NCI-H82 (cell line): ENCODE measurements at places on chromosomes 2 and 18.

GRCh38 chr2:191155608-191156071, 4.8 kb upstream of the STAT4 start:
- DNase-seq: peak; percentile 92

DNA sequence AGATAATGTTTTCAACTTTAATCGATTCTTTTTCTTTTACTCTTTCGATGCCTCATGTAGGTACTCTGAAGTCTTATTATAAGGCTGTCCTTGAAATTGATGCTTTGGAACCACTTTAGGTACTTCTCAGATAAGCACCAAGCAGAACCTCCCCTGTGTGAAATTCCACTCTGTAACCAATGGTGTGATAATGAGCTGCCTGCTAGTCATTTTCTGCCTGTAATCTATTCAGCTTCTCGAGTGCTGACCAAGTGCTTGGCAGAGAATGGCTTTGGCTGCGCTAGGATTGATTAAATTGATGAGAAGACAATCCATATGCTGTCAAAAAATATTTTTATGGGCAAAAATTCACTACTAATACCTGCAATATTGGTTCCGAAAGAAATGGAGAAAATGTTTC, 132.1 kb upstream of the STON1 start:
- DNase-seq: no peak

DNA sequence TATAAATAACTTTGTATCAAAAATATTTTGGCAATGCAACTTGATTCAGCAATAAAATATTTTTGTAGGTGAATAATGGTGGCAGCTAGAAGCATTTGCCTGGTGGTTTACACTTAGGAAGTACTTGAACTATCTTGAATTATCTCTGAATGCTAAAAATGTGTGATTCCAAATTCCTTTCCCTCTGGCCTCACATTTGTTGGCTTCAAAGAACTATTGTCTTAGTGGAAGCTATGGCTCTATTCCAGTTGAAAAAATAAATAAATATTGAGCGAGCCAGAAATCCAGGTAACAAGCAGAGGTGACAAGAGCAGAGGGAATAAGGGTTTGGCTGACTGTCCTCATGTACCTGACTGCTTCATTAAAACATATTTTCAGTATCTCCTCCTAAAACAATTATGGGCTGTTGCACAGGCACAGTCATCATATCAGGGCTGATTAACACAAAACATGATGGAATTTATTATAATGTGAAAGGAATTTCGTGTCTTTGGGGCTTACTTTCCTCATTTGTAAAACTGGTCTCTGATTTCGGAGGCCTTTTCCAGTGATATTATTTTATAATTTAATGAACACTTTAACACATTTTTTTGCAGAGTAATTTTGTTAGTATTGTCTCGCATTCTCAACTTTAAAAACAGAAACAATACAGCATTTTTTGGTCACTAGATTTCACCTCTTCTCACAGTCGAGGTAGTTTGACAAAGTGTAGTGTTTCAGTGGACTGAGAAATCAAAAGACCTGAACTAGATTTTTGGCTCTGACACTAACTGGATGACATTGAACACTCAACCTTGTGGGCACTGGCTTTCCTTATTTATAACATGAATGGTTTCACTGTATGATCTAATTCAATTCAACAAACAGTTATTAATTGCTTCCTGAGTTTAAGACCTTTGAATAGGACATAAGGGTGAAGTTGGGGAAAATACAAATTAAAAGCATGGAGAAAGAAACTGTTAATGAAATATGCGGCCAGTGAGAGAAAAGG, 7.8 kb upstream of the CAVIN2 start:
- no peak for DNase-seq

- DNase-seq: no peak
These were observed 31.2 kb upstream of the MAL start for GRCh38 chr2:94994063-94994913.

DNA sequence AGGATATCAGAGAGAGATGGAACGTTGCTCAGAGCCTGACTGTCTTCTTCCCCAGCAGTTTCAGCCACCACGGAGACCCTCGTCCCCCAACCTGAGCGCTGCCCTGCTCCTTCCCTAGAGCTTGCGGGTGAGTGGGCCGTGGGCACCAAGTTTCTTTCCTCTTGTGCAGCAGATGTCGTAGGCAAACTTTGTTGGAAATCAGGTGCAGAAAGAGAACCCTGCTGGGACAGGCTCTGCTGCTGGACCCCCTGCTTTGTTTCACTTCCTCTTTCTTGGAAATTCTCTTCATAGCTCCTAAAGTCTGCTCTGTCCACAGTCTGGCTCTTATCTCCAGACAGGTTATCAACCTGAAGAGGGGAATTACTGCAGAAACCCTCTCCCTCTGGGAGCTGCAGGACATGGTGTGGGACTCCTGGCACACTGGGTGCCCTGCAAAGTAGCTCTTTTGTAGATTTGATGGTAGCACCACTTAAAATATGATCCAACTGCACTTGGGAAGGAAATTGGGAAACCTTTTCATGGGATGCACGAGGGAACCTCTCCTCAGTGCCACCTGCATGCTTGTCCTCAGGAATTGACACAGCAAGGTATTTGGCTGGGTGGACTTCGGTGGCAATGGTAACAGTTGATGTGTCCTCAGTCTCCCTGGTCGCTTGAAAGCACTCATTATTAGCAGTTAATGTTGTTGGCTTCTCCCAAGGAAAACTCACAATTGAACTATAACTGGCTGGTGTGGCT, 92.2 kb downstream of the ALPK2 start:
- no peak for DNase-seq

GRCh38 chr2:18603854-18604530, 14.6 kb upstream of the NT5C1B start:
- no peak for DNase-seq

DNA sequence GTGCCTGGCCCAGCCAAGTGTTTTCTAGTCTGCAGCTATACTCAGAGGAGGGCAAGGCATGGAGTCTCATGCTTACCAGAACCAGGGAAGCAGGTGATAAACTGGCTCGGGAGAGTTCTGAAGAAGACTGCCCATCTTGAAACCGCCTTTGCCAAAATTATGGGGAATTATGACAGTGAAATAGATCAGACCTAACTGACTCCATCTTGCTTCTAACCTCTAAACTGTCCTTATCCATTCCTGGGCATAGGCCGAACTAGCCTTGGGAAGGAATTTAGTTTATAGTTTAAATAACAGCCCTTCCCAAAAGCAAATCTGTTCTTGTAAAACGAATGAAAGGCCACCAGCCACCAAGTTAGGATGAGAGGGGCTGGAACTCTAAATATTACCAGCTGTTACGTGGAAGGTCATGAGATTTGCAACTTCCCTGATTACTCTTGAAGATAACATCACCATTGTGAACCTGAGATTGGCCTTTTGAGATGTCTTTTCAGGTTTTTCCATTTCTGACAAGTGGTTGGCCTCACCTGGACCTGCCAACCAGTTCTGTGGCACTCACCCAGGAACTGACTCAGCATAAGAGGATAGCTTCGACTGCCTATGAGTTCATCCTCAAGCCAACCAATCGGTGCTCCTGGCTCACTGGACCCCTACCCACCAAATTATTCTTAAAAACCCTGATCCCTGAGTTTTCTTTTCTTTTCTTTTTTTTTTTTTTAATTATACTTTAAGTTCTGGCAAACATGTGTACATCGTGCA, 23.4 kb downstream of the CHCHD5 start:
- no peak for DNase-seq

DNA sequence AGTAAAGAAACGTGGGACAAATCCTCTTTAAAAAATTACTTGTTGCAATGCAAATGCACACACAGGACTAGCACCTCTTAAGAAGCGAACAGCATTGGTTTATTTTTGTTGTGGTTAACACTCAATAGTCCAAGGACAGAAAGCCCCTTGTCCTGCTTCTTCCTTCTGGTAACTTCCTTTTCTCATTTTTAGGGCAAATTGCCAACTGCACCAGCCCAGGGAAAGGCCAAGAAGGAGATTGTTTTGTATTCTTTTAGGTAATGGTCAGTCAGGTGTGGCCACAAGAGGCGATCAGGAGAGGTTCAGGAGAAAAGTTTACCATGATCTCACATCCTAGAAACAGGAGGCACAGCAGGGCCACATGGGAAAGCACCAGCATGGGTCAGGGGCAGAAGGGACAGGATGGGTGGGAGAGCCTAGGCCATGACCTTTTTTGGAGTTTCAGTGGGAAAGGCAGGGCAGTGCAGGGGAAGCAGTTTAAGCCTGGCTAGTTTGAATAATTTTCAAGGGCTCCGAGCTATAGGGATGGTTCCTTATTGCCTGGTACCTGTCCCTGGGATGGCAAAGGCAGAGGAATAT, 73.0 kb downstream of the CHRNA1 start:
- DNase-seq: no peak

- DNase-seq: peak; percentile 79
These were observed 23.3 kb downstream of the GNLY start for GRCh38 chr2:85717308-85718008.

GRCh38 chr2:10137053-10137843, 14.7 kb downstream of the RRM2 start:
- no peak for DNase-seq

- no peak for DNase-seq
These were observed 4.3 kb downstream of the TMEM127 start for GRCh38 chr2:96261328-96262003.

- no peak for DNase-seq
These were observed 539.0 kb downstream of the ARHGAP15 start for GRCh38 chr2:143668234-143668633.

DNA sequence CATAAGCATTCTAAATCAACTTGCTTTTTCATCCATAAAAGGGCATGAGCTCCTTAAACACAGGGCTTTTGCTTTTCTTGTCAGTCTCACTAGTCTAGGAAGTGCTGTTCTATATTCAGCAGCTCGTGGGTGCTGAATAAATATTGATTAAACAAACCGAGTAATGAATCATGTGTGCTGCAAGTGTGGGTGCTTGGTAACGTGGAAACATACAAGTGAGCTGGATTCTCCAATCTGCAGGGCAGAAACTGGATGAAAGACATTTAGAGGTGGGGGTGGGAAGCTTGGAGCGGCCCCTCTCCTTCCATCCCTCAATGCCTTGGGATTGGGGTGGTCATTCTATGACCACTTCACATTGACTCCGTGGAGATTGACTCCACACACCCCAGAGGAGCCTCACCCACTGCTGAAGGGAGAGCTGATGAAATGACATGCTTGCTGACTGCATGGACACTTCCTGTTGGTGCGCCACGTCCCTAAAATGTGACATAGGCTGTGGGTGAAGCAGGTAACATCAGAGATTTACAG, 114.6 kb downstream of the DOCK10 start:
- DNase-seq: no peak

DNA sequence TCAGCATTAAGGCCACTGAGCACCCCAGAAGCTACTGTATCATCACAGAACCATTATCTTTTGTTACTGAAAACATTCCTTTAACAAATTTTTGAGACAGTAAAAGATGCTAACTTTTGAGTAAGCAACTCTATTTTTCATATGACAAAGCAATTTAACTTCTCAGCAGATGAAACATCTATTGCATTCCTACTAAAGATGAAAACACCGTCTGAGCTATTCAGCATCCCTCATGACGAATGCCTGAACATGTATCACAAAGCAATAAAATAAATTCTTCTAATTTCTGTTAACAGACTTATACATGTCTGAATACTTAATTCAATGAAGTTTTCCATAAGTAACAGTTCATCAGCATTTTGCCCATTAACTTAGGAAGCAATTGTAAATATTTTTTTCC, 23.9 kb downstream of the CHN1 start:
- no peak for DNase-seq
